AML-193 (cell line): ENCODE measurements at places on chromosomes 12 and 14.

DNA sequence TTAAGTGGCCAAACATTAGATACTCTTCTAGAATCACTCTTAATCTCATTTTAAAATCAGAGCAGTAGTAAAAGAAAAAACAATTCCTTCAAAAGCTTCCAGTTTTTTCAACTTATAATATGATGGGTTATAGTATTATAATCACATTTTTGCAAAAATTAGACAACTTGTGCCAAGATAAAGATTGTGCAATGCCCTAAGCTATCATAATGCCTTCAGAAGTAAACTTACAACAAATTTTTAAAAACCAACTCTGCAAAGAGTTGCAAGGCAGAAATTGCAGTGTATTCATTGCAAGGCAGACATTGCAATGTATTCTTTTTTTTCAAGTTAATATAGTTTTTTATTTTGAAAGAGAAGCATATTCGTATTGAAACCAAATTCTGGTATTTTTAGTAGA is 47.2 kb upstream of the KITLG start:
- DNase-seq: no peak

DNA sequence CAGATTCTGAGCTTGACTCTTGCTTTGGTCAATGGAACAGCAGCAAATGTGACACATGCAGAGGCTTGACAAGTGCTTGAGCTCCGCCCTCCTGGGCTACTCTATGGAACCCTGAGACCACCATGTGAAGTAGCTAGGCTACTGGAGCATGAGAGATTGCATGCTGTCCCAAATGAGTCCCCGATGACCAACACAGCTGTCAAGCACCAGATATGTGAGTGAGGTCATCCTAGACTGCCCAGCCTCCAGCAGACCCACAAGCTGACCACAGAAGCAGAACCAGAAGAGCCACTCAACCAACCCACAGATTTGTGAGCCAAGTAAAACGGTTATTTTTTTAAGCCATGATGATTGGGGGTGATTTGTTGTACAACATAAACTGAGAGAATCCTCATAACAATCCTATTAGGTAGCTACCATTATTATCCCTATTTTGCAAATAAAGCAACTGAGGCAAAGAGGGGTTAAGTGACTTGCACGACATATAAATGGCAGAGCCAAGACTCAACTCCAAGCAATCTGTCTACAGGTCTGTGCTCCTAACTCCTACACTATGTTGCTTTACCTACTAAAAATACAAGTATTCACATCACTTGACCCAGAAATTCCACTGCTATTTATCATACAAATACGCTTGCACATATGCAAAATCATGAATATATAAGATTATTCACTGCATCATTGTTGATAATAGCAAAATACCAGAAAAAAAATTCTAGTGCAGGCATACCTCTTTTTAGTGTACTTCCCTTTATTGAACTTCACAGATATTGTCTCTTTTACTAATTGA is 136.2 kb downstream of the NDUFA12 start:
- no peak for DNase-seq

DNA sequence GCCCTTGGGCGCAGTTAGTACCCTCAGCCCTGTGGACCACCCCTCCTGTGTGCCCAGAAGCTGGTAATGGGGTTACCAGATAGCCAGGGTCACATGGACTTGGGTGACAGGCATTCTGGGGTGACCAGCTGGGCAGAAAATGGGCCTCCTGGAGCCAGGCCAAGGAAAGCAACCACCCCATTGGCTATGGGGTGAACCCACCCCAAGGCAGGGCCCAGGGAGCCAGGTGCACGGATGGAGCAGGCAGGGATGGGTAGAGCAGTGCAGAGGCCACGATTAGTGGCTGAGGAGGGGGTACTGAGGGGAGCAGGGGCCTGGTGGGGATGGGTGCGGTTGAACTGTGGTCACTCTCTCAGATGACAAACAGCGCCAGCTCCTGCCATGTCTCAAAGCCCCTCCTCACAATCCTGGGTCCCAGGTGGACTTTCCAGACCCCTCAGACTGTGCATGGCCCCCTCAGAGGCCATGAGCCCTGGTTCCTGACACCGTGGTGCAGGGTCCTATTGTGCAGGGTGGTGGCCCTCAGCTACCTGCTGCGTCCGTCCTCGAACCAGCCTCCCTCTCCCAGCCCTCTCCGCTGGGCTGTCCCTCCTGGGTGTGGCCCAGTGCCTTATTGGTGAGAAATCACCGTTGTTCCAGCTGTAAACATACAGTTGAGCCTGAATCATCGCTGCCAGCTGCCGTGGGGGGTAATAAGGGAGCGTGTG is 23.4 kb upstream of the BEGAIN start:
- DNase-seq: no peak

DNA sequence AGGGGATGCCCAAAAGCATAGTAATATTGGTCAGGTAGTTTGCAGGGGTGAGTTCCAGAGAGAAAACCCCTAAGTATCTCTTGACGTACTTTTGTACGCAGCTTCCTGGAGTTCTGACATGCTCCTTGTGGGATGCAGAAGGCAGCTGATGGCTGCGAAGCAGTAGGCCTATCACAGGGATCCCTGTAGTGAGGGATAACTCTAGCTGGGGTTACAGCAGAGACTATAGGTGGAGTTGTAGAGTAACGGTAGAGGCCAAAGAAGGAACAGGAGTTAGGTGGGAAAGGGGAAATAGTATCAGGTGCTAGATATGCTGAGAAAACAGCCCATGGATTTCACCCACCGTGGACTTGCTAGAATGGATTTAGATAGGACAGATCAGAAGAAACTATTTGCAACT is 37.3 kb downstream of the MGST1 start:
- DNase-seq: no peak
